ENCODE measurements at places on chromosomes 7 and 10. TPM values are rescaled to one million over a fixed set of nuclear protein-coding genes. Genes with fewer than 3 reads are reported as not detected.

DNA sequence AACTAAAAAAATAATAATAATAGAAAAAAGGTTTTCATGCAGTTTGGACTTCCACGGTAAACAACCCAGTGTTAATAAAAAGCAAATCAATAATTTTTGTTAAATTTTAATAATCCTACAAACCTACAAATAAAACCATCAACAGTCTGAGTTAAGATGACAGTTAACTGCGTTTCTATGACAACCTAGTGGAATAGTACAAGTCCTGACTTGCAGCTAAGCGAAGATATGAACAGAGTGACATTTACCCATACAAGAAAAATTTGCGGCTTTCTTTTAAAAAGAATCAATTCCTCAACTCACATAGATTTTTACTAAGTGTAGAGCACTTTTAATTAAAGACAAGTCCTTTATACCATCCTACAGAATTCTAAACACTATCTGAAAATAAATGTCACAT, 35.6 kb downstream of the VPS41 start:
- H3K27me3 ChIP-seq: no peaks in the 10 kb centered on the region
- DNase-seq: no peak
- no peak overlapping the region for H3K27ac ChIP-seq
- no peaks in the 10 kb centered on the region for H3K4me1 ChIP-seq
- H3K4me3 ChIP-seq: no peak overlapping the region
- peaks cover 6% of the 10 kb centered on the region for H3K36me3 ChIP-seq

The EN2 gene
- not detected for total RNA-seq

DNA sequence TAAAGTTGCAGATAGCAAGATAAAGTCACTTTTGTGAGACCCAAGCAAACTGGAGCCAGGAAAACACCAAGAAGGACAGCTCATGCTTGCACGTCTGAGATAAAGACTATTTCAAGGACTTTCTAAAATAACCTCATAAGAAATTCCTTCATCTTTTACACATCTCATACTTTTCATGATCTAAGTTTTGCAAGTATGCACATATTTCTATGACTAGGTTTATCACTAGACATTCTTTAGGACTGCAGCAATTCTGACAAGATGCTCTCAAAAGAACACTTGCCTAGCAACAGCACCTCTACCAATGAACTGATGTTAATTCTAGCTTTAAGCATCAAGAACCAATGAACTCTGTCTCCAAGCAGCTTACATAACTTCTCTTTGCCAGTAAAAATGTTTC, 457.6 kb downstream of the SEMA3D start:
- no peak overlapping the region for H3K4me3 ChIP-seq
- no peak overlapping the region for H3K27ac ChIP-seq
- H3K27me3 ChIP-seq: no peaks in the 10 kb centered on the region
- no peaks in the 10 kb centered on the region for H3K4me1 ChIP-seq
- H3K36me3 ChIP-seq: no peaks in the 10 kb centered on the region

The PLAU gene
- 16.8 TPM for total RNA-seq

DNA sequence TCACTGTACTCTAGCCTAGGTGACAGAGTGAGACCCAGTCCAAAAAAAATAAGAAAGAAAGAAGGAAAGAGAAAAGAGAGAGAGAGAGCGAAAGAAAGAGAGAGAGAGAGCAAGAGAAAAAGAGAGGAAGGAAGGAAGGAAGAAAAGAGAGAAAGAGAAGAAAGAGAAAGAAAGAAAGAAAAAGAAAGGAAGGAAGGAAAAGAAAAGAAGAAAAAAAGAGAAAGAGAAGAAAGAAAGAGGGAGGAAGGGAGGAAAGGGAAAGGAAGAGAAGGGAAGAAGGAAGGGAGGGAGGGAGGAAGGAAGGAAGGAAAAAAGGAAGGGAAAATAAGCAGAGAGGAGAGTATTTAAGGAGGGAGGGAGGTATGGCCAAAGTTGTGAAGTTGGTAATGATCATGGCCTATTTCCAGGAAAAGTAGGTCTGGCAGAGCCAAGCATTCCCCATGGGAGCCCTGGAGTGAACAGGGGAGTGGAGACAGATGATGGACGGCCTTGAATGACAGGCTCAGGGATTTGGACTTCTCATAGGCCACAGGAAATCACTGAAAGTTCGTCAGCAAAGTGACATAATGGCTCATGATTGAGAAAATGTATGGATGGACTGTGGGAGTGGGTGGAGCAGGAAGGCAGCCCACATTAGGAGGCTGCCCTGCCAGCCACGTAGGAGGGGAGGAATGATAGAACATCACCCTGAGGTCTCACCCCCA, 44.8 kb upstream of the CUX1 start:
- DNase-seq: no peak
- no peak overlapping the region for H3K27ac ChIP-seq
- H3K36me3 ChIP-seq: no peaks in the 10 kb centered on the region
- no peaks in the 10 kb centered on the region for H3K27me3 ChIP-seq
- H3K4me3 ChIP-seq: no peak overlapping the region
- no peaks in the 10 kb centered on the region for H3K4me1 ChIP-seq

DNA sequence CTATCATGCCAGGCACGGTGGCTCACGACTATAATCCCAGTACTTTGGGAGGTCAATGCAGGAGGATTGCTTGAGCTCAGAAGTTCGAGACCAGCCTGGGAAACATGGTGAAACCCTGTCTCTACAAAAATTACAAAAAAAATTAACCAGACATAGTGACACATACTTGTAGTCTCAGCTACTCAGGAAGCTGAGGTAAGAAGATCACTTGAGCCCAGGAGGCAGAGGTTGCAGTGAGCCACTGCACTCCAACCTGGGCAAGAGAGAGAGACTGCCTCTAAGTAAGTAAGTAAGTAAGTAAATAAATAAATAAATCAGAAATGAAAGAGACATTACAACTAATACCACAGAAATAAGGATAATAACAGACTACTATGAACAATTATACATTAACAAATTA, 36.2 kb downstream of the PDLIM1 start:
- peaks cover 31% of the 10 kb centered on the region for H3K36me3 ChIP-seq
- DNase-seq: no peak
- no peaks in the 10 kb centered on the region for H3K27me3 ChIP-seq
- peaks cover 3% of the 10 kb centered on the region for H3K4me1 ChIP-seq

DNA sequence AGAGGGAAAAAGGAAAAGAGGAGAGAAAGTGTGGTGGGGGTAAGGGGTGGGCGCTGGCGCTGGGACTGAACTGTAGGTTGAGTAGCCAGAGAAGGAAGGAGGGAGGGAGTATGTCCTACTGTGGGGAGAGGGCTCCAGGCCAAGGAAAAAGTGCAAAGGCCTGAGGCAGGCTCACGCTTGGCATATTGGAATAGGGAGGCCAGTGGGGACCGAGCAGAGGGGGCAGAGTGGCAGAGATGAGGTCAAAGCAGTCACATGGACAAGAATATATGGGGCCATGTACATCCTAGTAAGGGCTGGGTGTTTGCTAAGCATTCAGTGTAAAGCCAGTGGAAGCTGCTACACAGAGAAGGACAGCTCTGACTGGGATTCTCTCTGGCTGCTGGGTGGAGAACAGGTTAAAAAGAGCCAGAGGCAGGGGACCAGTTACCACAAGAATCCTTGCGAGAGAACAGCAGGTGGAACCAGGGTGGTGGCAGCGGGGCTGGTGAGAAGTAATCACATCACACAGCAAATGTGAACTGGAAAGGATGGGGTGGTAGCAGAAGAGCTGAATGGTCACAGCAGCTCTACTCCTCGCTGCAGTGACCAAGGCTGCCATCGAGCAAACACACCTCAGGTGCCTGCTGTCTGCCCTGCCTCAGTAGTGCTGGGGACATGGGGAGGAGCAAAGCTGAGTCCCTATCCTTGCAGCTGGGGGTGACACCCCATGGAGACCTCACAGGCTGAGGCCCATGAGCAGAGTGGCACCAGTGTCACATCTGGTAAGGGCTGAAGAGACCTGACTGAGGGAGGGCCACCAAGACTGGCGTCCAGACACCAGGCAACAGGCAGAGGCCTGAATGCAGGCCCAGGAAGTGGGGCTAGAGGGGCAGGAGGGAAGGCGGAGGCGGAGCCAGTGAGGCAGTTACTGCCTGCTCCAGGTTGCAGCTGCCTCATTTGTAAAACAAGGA, 39.5 kb downstream of the FAM53B start:
- H3K27me3 ChIP-seq: no peaks in the 10 kb centered on the region
- H3K36me3 ChIP-seq: no peaks in the 10 kb centered on the region
- no peak overlapping the region for H3K4me3 ChIP-seq
- peak overlapping the region; percentile 87 for H3K27ac ChIP-seq
- DNase-seq: no peak

- H3K36me3 ChIP-seq: no peaks in the 10 kb centered on the region
- no peaks in the 10 kb centered on the region for H3K27me3 ChIP-seq
- H3K4me1 ChIP-seq: no peaks in the 10 kb centered on the region
- no peak for DNase-seq
- no peak overlapping the region for H3K4me3 ChIP-seq
Measured at GRCh38 chr7:110050785-110051184, 1040.1 kb upstream of the LRRN3 start.

The ANKRD1 gene
- 156 TPM for total RNA-seq

- peaks cover 20% of the 10 kb centered on the region for H3K4me1 ChIP-seq
- no peaks in the 10 kb centered on the region for H3K36me3 ChIP-seq
- H3K27me3 ChIP-seq: no peaks in the 10 kb centered on the region
- no peak overlapping the region for H3K4me3 ChIP-seq
Measured at GRCh38 chr10:17838080-17838648, 29.0 kb downstream of the MRC1 start.

DNA sequence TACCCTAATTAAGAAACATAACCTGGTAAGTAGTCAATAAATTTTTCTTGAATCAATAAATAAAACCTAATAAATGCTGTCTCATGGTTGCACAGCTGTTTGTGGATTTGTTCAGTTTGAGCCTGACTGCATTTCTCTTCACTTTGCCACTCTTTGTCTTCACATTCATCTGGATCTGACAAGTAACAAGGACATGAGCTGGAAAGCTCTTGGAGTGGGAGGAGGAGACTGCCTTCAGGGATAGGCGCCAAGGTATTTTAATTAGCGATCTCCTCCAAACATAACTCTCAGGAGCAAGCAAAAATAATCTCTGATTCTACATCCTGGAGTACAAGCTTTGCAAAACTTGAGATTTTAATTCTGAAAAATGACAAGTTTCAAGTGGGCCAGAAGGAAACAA, 251.0 kb downstream of the BMPER start:
- H3K27ac ChIP-seq: no peak overlapping the region
- no peak for DNase-seq
- H3K4me1 ChIP-seq: no peaks in the 10 kb centered on the region
- no peaks in the 10 kb centered on the region for H3K27me3 ChIP-seq
- no peaks in the 10 kb centered on the region for H3K36me3 ChIP-seq
- no peak overlapping the region for H3K4me3 ChIP-seq

DNA sequence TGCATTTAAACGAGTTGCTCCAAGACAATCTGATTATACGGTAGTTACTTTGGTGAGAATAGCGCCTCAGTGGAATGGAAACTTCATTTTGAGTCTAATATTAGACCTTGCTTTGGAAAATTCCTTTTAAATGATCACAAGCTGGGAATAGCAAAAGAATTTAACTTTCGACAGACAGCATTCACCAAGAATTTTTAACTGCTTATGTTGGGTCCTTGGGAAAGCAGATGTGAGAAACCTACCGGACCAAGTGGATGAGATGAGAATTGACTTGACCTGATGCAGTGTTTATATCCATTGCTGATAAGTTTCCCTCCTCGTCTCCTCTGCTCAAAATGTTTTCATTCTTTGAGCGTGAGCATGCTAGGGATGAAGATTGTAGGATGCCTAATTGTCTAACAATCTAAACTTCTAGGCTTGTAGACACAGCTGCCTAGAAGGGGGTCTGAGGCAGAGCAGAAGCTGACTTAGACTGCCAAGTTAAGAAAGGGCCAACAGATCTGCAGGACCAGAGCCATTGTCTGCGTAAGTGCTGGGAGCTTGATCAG, 126.9 kb downstream of the CNNM2 start:
- DNase-seq: no peak
- H3K4me1 ChIP-seq: no peaks in the 10 kb centered on the region
- H3K27me3 ChIP-seq: no peaks in the 10 kb centered on the region
- no peak overlapping the region for H3K27ac ChIP-seq

DNA sequence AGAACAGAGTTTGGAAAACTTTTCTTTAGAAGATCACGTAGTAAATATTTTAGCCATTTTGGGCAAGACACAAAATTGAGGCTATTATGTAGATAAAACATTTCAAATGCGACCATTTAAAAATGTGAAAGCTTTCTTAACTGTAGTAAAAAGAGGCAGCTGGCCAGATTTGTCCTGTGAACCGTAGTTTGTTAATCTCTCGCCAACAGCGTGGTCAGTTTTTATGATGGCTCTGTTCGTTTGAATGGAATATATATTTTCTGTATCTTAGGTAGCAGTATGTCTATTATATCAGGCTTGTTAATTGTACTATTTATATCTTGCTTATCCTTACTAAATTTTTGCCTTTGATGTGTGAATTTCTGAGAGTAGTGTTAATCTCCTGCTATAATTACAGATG, 124.9 kb downstream of the CCSER2 start:
- no peak overlapping the region for H3K27ac ChIP-seq
- no peaks in the 10 kb centered on the region for H3K4me1 ChIP-seq
- H3K36me3 ChIP-seq: no peaks in the 10 kb centered on the region
- no peaks in the 10 kb centered on the region for H3K27me3 ChIP-seq

The INHBA gene
- total RNA-seq: 70.2 TPM

DNA sequence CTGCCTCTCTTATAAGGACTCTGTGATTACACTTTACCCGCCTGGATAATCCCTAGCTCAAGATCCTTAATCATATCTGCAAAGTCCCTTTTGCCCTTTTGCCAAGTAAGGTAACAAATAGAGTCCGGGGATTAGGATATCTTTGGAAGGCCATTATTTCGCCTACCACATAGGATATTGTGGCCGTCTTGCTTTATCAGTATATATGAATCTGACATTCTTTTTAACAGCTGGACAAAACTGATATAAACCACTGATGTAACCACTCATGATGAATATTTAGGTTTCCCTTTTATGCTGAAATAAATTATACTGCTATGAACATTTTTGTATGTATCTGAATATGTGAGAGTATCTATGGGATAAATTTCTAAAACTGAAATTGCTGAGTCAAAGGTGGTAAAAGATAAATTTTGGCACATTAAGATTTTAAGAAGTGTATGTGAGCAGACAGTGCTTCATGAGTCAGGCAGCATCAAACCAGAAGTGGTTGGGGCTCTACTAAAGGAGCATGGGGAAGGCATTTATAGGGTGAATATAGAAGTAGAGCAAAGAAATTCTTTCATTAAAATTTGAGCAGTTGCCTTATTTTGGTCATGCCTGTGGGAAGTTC, 44.7 kb downstream of the AVL9 start:
- H3K36me3 ChIP-seq: peaks cover 21% of the 10 kb centered on the region
- peaks cover 6% of the 10 kb centered on the region for H3K4me1 ChIP-seq
- no peak overlapping the region for H3K27ac ChIP-seq
- DNase-seq: no peak
- H3K4me3 ChIP-seq: no peak overlapping the region
- no peaks in the 10 kb centered on the region for H3K27me3 ChIP-seq

Data from upper lobe of right lung (tissue), 1 donor.